Prostate gland (tissue), 2 donors: ENCODE measurements at places on chromosomes 3 and 15. TPM values are rescaled to one million over a fixed set of nuclear protein-coding genes. Genes with fewer than 3 reads are reported as not detected.
A peak's percentile ranks its signal among the peaks of the same experiment; 100 is the strongest.

GRCh38 chr3:5505163-5505562, 317.7 kb downstream of the EDEM1 start:
- no peak overlapping the region for H3K4me3 ChIP-seq
- H3K27me3 ChIP-seq = no peaks in the 10 kb centered on the region
- no peaks in the 10 kb centered on the region for H3K4me1 ChIP-seq
- no peak for DNase-seq

GRCh38 chr3:179608931-179609720, 4.5 kb downstream of the NDUFB5 start:
- no peaks in the 10 kb centered on the region for H3K27me3 ChIP-seq
- DNase-seq = no peak
- no peak overlapping the region for H3K27ac ChIP-seq
- no peaks in the 10 kb centered on the region for H3K36me3 ChIP-seq

GRCh38 chr3:192010490-192010889, 549.5 kb downstream of the PYDC2 start:
- H3K27me3 ChIP-seq = no peaks in the 10 kb centered on the region
- H3K4me1 ChIP-seq = no peaks in the 10 kb centered on the region
- H3K27ac ChIP-seq = no peak overlapping the region
- DNase-seq = no peak
- H3K36me3 ChIP-seq = no peaks in the 10 kb centered on the region
- no peak overlapping the region for H3K4me3 ChIP-seq

GRCh38 chr3:13073326-13074005, at the start of gene IQSEC1:
Gene IQSEC1 (minus strand): TSS chr3:13073429. CDS start chr3:13073014, 415 bp downstream.
- H3K4me3 ChIP-seq = no peak within 1 kb of the TSS
- DNase-seq = peak; percentile 10
- H3K27ac ChIP-seq = no peak within 1 kb of the TSS

Gene EOGT
- 42.8 TPM for total RNA-seq

Gene SUCNR1
- not detected for total RNA-seq

Gene SLC6A20
- total RNA-seq = 1.6 TPM

Gene PIF1
- 9.8 TPM for total RNA-seq

Gene CNTN4
- total RNA-seq = 5.7 TPM

Gene AKAP13
- total RNA-seq = 195 TPM
